ENCODE measurements at places on chromosomes 4 and X.

- DNase-seq, result no peak
Measured at GRCh38 chr4:147927377-147928137, 195.7 kb downstream of the ARHGAP10 start.

GRCh38 chrX:103413705-103414387 lies 37.5 kb downstream of the BEX3 start:
- no peak for DNase-seq

- DNase-seq, result no peak
Measured at GRCh38 chr4:16066586-16067128, 17.2 kb downstream of the PROM1 start.

DNA sequence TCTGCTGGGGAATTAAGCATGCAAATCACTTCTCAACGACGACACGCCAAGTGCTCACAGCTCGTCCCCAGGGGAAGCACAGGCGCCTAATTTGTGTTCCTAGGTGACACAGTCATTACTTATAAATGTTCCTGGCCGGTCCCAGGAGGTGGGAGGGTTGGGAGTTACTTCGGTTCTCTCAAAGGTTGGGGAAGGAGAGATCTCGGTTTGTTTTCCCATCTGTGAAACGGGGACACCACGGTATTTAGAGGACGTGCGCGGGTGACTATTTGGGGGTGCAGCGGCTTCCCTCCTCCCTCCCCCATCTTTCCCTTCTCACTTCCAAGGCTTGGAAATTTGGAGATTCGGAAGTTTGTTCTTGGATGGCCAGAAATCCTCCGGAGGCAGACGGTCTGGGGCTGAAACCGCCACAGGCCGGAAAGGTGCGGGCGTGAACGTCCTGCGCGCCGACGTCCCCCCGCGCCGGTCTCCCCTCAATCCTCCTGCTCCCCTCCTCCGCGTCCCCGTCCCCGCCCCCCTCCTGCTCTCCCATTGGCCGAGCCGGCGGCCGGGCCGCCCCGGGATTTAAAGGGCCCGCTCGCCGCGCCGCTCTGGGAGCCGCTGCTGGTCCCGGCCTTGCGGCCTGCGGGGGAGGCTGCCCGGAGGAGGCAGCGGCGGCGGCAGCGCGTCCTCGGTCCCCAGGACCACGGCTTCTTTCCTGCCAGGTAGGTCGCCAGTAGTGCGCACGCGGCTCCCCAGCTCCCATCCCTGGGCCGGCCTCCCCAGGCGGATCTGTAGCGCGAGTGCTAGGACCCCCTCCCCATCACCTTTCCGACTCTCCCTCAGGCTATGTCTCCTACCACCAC lies at the start of gene PORCN:
PORCN (plus strand) TSS at position 593 of the 845 bp plus-strand sequence. CDS start 829 bp downstream, outside the sequence.
- DNase-seq, result peak; percentile 2

GRCh38 chr4:66097218-66097617 lies 426.9 kb upstream of the EPHA5 start:
- no peak for DNase-seq

GRCh38 chrX:40543661-40544328 lies 37.0 kb upstream of the ATP6AP2 start:
- peak; percentile 6 for DNase-seq

DNA sequence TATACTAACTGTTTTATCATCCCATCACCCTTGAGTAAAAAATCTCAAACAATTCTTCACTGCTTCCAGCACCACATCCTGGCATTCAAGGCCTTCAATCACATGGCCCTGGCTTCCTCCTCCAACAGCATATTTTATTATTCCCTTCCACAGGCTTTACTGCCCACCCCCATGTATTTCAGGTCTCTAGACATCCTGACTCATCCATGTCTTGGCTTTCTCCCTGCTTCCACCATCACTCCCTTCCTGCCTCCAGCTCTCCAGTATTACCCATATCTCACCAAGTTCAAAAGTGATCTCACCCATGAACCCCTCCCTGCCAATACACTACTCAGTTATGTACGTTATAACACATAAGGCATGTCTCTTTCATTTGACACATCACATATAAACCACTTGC lies 34.7 kb upstream of the PLAC1 start:
- DNase-seq, result no peak

GRCh38 chr4:137621056-137621455 lies 88.8 kb upstream of the PCDH18 start:
- DNase-seq, result no peak

- DNase-seq, result no peak
Measured at GRCh38 chr4:8147231-8147970, 11.2 kb downstream of the ABLIM2 start.

GRCh38 chrX:46383006-46383405 lies 162.2 kb downstream of the ZNF674 start:
- DNase-seq, result no peak

DNA sequence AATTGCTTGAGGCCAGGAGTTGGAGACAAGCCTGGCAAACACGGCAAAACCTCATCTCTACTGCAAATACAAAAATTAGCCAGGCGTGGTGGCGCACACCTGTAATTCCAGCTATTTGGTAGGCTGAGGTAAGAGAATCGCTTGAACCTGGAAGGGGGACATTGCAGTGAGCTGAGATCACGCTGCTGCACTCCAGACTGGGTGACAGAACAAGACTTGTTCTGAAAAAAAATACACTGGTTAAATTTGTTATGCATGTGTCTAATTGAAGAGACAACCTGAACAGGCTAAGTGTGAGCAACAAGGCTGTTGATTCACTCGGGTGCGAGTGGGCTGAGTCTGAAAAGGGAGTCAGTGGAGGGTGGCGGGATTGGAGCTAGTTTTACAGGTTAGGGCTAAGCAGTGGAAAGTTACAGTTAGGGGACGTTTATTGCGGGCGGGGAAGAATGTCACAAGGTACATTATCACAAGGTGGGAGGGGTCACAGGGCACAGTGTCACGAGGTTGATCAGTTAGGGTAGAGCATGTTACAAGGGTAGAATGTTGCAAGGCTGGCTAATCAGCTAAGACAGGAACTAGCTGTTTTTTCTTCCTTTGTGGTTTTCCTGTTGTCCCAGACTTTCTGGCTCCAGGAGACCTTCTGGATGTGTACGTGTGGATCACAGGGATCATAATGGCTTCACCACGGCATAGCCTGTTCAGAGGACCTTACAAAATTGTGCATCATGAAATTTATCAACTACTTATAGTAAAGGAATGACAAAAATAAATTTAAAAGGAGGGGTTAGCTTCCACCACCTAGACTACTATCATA lies 115.8 kb downstream of the NAA11 start:
- peak; percentile 13 for DNase-seq

GRCh38 chr4:184613405-184613804 lies 35.8 kb downstream of the CASP3 start:
- no peak for DNase-seq

- no peak for DNase-seq
Measured at GRCh38 chrX:101117701-101118100, 19.7 kb downstream of the CENPI start.

GRCh38 chrX:16445166-16445752 lies 204.7 kb upstream of the S100G start:
- DNase-seq, result peak; percentile 0

DNA sequence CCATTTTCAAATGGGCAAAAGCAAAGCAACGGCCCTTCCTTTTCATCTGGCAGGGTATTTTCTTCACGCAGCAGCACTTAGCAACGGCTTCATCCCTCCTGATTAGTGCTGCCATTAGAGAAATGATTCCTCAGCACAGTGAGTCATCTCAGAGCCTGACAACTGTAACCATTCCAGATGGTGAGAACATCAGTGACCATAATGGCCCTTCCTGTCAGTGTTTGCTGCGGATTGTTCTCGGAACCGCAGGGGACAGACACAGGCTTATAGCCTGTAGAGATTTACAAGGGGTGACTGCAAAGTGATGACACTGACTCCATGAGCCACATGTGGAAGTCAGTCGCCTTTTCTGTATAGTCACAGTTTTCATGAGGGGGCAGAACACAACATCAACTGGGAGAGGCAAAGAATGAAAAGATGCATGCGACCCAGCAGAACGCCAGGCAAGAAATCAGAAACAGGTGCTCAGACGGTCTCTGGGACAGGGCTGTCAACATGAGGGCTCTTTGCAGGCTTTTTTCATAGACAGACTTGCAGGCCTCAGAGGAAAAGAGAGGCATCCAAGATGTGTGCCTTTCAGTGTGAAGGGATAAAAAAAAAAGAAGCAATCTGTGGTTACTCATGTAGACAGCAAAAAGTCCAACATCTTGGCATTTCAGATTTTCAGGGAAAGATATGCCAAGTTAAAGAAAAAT lies 69.9 kb upstream of the FBXW7 start:
- DNase-seq, result no peak

DNA sequence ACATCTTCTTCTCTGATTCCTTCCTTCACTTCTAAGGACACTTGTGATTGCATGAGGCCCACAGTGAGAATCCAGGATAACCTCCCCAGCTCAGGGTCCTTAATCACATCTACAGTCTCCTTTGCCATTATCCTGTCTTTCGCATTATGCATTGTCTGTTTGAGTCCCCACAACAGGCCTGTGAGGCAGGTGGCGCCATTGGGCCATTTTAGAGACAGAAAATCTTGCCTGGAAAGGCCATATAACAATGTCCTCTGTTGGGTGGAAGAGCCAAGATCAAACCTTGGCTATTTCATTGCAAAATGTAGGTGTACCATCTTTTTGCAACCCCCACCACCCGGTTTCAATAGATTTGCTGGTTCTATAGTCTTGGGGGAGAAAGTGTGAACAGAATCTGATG lies 11.8 kb upstream of the DCUN1D4 start:
- DNase-seq, result peak; percentile 9

DNA sequence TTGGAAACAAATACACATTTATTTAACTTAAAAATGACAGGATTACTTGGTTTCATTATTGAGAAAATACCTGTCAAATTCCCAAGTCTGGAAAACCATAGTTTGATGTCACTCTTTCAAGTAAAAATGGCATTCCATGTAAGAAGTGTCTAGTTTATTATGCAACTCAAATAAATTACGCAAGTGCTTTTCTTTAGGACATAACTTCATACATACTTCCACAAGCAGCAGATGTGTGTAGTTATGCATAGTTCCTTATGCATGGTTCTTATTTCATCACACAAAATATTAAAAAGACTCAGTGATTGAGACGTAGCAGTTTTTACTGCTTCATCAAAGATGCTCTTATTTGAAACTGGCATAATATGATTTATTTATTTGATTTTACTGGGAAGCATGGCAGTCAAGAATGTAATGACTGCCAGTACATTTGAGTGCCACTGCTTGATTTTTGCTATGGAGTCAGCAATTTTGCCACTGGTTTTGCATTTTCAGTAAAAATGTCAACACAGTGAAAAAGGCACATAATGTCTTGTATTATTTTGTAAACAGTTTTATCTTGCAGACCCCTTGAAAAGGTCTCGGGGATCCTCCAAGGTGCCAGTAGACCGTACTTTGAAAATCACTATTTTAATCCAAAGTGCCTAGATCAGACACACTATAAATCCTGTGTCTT lies 62.1 kb downstream of the CLCN3 start:
- DNase-seq, result no peak

- DNase-seq, result no peak
Measured at GRCh38 chr4:173499658-173500535, 30.1 kb downstream of the HAND2 start.

DNA sequence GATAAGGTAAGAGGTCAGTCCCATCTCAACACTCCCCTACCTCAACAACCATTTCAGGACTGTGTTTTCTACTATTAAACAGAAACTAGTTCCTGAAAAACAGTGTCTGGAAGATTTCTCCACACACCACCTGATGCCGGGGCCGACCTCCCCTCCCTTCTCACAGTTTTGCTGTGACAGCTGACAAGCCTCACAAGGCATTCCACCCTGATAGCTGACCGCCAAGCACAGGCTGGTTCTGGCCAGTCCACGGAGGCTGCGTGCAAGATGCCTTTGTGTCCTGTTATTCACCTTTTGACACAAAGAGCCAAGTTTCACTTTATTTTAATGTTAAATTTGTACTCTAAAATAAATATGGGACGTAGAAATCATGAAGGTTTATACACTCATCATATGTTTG lies 758.6 kb downstream of the PDHA2 start:
- no peak for DNase-seq

GRCh38 chr4:148090503-148091476 lies 351.4 kb downstream of the NR3C2 start:
- no peak for DNase-seq

DNA sequence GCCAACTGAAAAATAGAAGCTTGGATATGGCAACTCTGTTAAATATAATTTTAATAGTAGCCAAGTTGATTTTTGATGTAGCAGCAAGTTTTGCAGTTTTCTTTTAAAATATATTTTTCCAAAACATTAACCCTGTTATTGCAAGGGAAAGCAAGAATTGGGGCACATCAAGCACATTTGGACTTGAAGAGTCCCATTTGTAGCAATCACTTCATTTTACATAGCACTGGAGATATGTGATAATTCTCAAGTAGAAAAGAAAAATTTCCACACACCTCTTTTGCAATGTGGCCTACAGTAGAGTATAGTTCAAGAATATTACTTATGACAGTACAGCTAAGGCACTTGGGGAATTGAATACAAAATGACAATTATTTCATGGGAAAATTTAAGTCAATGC lies 1.9 kb upstream of the PPP4R3C start:
- DNase-seq, result no peak

- DNase-seq, result peak; percentile 29
Measured at GRCh38 chrX:63506320-63506719, 155.2 kb upstream of the SPIN4 start.

DNA sequence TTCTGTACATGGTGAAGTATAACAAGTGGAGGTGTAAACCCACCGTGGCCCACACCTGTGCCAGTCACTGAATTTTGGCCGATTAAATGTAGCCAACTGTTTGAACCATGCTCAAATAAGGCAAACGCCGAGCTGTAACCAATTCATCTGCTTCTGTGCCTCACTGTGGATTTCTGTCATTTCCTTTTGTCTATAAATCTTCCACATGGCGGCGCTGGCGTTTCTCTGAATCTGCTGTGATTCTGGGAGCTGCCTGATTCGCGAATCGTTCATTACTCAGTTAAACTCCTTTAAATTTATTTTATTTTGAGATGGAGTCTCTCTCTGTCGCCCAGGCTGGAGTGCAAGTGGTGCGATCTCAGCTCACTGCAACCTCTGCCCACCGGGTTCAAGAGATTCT lies 19.2 kb downstream of the SUPT20HL2 start:
- DNase-seq, result no peak

GRCh38 chr4:151862766-151863165 lies 102.0 kb upstream of the GATB start:
- DNase-seq, result no peak

GRCh38 chr4:173500841-173501591 lies 29.0 kb downstream of the HAND2 start:
- no peak for DNase-seq

- DNase-seq, result no peak
Measured at GRCh38 chrX:114127411-114128025, 456.4 kb upstream of the HTR2C start.

DNA sequence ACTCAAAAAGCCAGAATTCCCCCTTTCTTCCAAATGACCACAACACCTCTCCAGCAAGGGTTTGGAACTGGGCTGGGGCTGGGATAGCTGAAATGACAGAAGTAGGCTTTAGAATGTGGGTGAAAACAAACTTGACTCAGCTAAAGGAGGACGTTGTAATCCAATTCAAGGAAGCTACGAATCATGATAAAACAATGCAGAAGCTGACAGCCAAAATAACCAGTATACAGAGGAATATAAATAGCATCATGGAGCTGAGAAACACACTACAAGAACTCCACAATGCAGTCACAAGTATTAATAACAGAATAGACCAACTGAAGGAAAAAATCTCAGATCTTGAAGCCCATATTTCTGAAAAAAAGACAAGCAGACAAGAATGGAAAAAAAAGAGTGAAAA lies 95.8 kb upstream of the TET2 start:
- DNase-seq, result no peak
